ENCODE measurements at places on chromosomes 12 and 14.
A peak's percentile ranks its signal among the peaks of the same experiment; 100 is the strongest.

DNA sequence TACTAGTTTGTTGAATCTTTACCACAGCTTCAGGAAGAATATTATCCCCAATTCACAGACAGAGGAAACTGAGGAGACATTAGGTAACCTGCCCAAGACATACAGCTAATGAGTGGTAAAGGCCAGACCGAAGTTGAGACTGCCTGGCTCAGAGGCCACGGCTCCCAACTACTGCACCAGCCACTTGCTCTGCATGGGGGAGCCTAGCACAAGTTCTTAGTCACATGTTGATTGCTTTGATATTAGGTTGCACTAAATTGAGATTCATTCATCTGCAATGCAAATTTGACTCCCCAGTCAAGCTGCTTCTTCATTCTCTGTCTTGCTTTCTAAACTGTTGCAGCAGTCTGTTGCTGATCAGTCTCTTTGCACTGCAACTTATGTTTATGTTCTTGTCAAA, 25.9 kb upstream of the POLR3B start:
- DNase-seq = no peak

DNA sequence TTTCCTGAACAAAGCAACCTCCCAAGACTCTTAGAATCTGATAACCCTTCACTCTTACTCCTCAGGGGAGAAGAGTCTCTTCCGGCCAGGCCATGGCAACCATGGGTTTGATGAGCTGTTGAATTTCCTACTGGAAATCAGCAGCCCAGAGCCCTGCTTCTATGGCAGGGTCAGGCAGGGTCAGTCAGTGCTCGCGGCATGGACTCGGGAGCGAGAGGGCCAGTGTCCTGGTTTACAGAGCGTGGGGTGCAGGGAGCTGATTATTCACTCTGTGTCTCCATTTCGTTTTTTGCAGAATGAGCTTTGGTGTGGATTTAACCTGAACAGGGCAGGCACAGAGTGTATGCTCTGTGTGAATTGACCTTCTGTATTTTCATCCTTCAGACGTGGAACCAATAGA, 340.6 kb upstream of the SFSWAP start:
- no peak for DNase-seq

- no peak for DNase-seq
Measured at GRCh38 chr14:96627811-96628775, 125.9 kb downstream of the PAPOLA start.

DNA sequence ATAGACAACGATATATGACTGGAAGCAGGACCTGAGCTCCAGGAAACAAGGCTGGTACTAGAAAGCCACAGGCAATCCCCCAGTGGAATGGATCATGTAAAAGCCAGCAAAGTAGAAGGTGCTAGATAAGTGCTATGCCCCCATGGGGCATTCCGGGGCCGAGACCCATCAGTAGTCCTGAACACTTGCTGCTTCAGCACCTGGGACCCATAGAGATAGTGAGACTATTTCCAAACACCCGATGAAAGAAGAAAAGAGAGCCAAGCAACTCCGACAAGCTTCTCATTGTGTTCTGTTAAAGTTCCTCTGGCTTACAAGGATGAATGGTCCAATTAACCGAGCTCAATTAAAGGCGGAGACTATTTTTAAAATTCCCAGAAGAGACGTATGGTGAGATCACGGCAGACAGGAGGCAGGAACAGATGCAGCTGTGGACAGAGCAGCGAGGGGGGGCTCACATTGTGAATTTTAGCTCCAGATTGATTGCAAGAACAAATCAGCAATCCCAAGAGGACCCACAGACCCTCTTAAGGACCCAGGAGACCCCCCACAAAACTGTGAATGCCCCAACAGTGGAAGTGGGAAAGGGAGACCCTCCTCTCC, 142.5 kb upstream of the OVCH1 start:
- no peak for DNase-seq

DNA sequence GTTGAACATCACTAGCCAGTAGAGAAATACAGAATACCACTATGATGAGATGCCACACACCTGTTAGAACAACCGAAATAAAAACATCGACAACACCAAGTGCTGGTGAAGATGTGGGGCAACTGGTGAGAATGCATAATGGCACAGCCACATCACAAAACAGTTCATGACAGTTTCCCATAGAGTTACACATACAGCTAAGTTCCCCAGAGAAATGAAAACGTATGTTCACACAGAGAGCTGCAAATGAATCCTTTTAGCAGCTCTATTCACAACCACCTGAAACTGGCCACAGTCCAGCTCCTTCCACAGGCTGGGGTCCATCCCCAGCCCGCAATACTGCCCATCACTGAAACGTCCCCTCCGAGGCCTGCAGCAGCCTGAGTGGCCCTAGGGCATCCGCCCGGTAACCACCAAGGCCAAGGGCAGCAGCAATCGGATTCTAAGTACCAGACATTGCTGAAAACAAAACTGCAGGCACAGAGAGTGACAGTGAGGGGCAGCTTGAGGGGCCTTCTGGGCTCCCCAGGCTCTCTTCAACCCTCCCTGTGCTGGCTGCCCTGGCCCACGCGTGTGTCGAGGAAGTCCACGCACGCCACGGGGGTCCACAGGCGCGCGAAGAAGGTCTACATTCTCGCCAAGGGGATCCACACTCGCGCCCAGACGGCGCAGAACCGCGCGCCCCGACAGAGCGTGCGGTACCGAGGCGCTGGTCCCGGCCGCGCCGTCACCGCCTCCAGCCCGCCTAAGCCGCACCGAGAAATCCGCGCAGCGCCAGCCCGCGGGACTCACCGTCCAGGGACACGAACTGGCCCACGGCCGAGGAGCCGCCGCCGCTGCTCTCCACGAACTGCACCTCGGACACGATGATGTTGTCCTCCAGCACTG, 903 bp downstream of the BRF1 start:
- peak; percentile 10 for DNase-seq

- no peak for DNase-seq
Measured at GRCh38 chr12:20832911-20833310, 22.4 kb downstream of the SLCO1B3 start.

DNA sequence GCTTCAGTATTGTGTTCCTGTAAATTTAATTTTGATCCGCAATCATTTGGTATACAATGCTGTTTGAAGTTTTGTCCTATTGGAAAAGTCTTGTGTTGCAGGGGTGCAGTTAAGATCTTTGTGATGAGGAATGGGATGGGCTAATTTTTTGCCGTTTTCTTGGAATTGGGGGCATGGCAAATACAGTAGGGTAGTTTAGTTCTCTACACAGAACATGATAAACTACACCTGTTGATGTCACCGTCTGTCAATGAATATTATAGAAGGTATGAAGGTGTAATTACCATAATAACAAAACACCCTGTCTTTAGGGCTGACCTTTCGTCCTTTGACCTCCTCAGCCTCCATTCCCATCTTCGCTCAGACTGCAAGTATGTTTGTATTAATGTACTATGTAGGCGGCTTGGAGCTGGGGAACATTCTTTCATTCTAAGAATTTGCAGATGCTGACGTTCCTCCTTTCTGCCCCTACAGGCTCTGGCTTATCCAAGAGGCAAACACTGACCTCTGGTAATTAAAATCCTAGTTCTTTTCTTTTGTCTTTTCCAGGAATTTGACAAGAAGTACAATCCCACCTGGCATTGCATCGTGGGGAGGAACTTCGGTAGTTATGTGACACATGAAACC, 1.7 kb downstream of the DYNLL1 start:
- no peak for DNase-seq

DNA sequence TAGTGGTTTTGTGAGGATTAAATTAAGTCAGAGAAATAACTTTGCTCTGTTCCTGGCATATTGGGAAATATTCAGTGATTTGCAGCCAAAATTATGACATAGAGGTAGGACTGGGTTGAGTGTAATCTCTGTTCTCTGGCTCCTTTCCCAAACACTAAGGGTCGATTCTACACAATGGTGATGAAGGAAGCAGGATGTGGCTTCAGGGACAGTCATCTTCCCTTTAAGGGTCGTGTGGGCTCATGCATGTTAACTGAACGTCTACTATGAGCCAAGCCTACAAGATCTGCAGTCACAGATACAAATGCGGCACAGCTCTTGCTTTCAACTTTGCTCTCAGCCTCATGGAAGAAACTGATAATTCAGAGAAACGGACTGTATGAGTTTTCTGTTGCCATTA, 381.6 kb downstream of the VRK1 start:
- peak; percentile 78 for DNase-seq

DNA sequence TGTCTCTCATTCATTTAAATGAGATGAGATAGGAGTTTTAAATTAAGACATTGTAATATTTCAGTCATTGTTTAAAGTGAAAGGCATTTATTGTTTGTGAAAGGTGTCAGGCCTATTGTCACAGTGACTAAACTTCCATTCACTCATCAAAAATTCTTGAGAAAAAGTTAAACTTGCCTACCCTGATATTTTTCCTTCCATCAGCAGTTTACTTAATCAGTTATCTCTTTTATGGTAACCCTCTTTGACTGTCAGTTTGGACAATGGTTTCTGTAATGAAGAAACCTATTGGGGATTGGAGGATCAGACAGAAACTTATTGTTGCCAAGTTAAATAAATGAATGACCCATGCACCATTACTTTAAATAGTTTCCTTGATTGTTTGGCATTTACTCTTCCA, 241.6 kb downstream of the NUBPL start:
- DNase-seq = no peak

DNA sequence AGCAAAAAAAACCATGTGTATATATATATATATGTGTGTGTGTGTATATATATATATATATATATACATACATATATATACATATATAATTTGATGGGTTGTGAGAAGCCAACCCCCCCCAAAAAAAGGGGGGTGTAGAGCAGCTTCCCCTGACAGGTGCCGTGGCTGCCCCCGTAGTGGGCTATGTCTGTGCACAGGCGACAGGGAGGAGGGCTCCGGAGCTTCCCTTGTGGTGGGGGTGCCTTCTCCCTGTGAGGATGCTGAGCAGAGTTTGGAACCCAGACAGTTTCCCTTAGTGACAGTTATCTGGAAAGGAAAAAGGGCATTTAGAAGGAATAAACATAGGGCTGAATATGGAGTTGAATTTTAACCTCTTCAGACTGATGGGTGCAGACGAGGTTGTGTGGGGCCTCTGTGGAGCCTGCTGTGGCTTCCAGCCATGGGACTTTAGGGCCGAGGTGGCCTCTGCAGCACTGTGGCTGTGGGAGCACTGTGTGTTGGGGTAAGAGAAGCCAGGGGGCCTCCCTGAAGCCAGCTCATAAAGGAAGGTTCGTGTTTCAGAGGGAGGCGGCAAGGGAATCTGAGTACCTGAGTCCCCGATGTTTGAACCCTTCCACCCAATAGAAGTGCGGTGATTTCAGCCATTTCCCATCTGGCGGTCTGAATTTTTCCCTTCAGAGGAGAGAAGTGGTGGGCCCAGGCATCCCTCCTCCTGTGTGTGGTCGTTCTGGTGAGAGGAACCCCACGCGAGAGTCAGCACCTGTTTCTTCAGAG, 19.8 kb downstream of the XRCC3 start:
- DNase-seq = no peak

GRCh38 chr12:71567537-71567936, 96.1 kb downstream of the ZFC3H1 start:
- DNase-seq = no peak

- DNase-seq = peak; percentile 53
Measured at GRCh38 chr14:74302152-74302628, 544 bp downstream of the ABCD4 start.

- DNase-seq = peak; percentile 78
Measured at GRCh38 chr12:68481181-68481941, 129.3 kb upstream of the RAP1B start.

DNA sequence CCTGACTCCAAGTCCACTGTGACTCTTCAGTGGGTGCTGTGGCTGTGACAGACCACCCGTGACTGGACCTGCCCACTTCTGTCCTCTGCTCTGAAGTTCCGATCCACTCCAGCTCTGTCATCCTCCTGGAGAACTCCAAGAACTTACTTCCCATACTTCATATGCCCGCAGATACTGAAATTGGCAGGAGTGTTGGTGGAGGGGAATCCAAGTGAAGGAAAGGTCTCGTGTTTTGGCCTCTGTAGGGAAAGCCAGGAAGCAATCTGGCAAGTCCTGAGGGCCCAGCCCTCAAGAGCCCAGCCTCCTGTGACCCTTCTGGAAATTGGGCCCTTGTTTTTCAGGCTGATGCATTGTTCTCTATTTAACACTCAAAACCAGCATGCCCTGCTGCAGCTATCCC, 22.4 kb upstream of the FKBP4 start:
- DNase-seq = no peak

- no peak for DNase-seq
Measured at GRCh38 chr12:121300083-121300819, 3.7 kb upstream of the CAMKK2 start.

GRCh38 chr12:49357103-49357678, 10.1 kb upstream of the SPATS2 start:
- peak; percentile 65 for DNase-seq

DNA sequence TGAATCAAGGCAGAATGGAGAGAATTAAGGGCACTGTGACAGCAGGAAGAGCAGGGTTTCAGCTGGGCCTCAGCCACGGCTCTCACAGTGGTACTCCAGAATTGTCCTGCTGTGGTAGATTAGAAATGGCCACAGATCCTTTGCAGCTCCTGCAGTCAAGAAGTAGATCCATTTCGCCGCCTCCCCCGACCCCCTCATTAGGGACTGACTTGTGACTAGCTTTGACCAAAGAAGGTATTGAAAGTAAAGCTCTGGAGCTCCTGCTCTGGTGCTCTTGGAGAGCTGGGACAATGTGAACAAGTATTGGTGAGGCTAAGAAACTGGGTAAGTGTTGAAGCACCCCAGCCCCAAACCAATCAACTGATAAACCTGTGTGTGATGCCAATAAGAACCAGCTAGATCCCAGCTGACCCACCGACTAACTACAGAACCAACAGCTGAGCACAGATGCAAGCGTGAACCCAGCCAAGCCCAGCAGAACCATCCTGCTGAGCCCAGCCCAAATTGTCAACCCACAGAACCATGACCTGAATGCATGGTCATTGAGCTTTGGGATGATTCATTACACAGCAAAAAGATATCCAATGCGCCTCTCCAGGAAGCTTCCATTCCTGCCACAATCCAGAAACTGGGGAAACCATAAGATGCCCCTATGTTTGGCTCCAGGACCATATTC, 50.7 kb downstream of the JAG2 start:
- no peak for DNase-seq

DNA sequence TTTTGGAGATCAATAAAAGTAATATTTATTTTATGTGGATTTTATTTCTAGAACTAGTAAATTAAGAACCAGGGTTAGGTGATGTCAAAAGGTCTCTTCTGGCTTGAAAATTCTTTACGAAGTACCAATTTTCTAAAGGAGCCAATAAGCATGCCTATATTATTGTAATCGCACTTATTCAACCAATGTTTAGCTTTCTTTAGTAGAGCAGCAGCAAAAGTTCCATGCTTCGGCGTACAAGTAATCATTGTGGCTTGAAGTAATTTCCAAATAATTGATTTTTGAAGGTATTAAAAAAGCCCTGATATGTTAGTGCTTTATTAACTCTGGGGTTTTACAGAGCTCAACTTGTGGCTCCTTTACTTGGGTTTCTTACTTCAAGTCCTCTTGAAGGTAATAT, 3.4 kb downstream of the RMST start:
- no peak for DNase-seq

Measured in fibroblast of skin of right quadriceps (primary cell).